ENCODE measurements at places on chromosomes 4 and X.

DNA sequence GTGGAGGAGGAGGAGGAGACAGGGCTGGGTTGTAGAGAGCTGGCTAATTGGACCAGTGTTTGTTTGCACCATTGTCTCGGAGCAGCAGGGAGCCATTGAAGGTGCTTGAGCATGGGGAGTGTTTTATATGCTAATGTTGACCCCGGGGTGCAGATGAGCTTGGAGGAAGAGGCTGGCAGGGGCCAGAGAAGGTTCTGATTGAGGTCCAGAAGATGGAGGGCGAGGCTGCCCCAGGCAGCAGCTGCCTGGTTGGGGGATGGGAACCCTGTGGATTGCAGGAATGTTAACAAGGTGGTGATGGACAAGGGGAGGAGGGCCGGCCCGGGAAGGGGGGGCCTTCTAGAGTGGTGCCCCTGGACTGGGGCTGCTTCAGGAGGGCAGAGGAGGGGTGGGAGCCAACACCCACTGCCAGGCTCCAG, 18.0 kb downstream of the DOK7 start:
- DNase-seq, result no peak

- no peak for DNase-seq
Measured at GRCh38 chr4:22323691-22324090, 192.2 kb downstream of the ADGRA3 start.

DNA sequence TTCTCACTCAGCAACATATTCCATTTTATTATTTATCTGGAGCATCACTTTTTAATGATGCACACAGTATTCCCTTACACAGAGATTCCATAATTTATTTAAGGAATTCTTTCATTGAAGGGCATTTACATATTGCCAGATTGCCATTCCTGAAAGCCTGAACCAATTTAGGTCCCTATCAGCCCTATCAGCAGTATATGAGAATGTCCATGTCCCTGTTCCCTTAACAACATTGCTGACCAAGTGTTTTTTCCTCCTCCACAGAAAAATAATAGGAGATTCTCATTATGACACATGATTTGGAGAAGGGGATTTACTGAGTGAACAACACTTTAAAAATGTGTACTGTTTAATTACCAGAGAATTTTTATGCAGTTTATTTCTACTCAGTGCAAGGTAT, 90.1 kb upstream of the PHOX2B start:
- DNase-seq, result no peak

DNA sequence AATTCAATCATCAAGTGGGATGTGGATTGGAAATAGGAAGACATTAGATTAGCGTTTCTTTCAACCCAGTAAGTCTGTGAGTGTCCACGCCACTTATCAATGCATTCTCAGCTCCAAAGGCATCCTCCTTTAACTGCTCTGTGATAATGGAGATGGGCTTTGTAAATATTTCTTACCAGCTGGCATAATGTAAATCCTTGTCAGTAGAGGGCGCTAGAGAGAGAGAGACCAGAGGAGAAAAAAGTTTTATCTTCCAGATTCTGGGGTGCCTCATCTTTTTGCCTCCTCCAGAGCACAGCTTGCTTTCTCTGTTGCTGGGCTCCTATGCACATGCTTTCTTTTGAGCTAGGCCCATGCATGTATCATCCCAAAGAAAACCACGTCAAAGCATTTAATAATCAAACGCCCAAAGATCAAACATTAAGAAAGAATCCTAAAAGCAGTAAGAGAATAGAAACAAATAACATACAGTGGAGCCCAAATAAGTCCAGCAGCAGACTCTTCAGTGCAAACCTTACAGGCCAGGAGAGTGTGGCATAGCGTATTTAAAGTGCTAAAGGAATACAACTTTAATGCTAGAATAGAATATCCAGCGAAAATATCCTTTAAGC, 9.6 kb upstream of the MTMR1 start:
- no peak for DNase-seq

DNA sequence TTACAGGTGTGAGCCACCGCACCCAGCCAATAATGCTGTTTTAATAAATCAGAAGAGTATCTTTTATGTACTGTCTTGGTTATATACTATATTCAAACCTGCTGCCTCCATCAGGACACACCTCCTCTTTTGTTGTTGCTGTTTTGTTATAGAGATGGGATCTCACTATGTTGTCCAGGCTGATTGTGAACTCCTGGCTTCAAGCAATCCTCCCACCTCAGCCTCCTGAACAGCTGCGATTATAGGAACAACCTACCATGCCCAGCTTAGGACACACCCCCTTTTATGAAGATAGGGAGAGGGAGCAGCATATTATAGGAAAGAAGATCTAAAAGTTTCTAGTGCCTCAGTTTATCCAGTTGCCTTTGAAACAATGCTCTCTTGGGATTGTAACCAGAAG, 62.2 kb upstream of the RAB33B start:
- no peak for DNase-seq

DNA sequence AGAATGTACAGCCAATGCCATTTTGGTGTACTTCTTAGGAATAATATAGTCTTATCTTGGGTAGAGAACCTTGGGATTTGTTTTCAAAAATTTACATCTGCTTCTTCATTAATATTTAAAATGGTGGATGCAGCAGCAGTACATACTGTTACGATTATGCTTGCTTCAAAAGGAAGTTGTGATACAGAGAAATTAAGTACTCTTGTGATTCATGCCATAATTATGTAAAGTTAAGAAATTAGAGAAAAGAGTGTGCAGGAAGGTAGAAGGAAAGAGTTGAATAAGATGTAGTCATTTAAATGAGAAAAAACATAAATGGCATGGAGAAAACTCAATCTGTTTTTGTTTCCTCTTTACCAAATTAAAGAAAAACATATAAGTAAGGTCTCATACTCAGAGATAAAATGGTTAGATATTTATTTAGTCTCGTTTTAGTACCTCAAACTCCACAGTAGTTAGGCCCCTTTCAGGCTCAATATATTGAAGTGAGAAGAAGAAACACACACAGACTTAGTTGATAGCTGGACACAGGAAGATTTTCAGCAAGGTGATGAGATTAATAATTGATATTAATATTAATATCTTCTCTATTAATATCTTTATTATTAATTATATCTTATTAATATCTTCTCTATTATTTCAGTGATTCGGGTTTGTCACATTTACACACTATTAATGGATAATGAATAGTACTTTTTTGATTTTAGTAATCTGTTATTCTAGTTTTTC, 70.1 kb upstream of the HPGD start:
- DNase-seq, result no peak

- DNase-seq, result no peak
Measured at GRCh38 chrX:126489116-126489695, 63.4 kb downstream of the DCAF12L1 start.

DNA sequence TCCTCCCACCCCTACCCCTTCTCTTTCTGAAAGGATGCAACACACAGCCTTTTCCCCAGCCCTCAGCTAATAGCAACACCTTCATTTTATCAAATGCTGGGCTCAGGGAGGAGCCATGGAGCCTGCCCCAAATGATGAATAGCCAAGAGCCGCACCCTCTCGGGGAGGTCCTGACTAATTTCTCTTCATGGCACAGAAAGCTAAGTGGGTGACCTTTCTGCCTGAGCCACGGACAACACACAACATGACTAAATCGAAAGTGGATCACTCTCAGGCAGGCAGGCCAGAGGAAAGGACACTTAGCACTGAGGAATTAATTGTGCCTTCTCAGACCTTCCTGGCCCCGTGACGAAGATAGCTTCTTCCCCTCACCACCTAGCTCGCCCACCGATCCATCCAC, 165.1 kb upstream of the RAI2 start:
- no peak for DNase-seq

- DNase-seq, result no peak
Measured at GRCh38 chr4:42359711-42360110, 37.6 kb upstream of the SHISA3 start.

GRCh38 chrX:51461053-51462044, 35.0 kb downstream of the NUDT11 start:
- peak; percentile 15 for DNase-seq

- DNase-seq, result peak; percentile 56
Measured at GRCh38 chr4:11805842-11806241, 377.1 kb upstream of the HS3ST1 start.

DNA sequence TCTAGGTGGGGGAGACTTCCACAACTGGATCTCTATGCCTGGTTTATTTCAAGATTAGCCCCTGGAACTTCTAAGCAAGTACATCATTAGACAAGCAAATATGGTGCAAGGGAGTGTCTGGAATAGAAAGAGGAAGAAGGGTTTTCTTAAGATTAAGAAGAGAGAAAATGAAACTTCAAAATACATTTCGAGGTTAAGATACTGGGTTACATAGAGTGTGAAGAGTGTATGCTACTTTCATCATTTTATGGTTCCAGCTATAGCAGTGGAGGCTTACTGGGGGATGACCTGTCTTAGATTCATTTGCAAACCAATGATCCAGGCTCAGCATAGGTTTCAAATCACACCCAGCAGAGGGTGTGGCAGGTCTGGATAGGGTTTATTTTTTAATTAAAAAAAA, 144.4 kb upstream of the GATB start:
- no peak for DNase-seq

- DNase-seq, result no peak
Measured at GRCh38 chr4:186719925-186720694, 3.5 kb downstream of the FAT1 start.

- DNase-seq, result no peak
Measured at GRCh38 chrX:110966839-110967238, 129.2 kb upstream of the PAK3 start.

GRCh38 chrX:154804261-154804956, 876 bp downstream of the MPP1 start:
- peak; percentile 12 for DNase-seq

- DNase-seq, result no peak
Measured at GRCh38 chr4:8817096-8817812, 54.4 kb downstream of the HMX1 start.

GRCh38 chr4:87032884-87033533, 98.2 kb downstream of the AFF1 start:
- DNase-seq, result peak; percentile 70

GRCh38 chr4:34365946-34366345, 1878.4 kb downstream of the ARAP2 start:
- no peak for DNase-seq

Data from pons (tissue), 1 donor.